ENCODE measurements at places on chromosomes 1 and 21.

- peak; percentile 95 for DNase-seq
Observed at GRCh38 chr1:185439727-185440415, 122.8 kb upstream of the IVNS1ABP start.

GRCh38 chr1:204262506-204263253 is 48.9 kb upstream of the GOLT1A start:
- no peak for DNase-seq

DNA sequence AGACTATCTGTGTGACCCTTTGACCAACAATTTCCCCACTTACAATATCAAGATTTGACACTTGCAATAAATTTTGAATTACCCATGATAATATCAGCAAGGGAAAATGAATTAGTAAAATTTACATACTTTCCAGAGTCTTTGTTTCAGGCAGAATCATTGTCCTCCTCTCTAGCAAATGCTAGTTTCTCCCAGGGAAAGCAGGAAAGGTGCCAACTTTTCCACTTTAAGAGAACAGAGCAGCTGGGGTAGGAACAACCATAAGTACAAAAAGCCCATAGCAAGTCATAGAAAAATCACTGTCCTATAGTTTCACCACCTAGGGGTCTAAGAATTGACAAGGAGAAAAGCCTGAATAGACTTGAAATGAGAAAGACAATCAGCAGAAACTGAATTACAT is 67.1 kb upstream of the GUCA2B start:
- DNase-seq, result no peak

GRCh38 chr1:152459596-152460528 is 45.8 kb upstream of the CRNN start:
- peak; percentile 85 for DNase-seq

DNA sequence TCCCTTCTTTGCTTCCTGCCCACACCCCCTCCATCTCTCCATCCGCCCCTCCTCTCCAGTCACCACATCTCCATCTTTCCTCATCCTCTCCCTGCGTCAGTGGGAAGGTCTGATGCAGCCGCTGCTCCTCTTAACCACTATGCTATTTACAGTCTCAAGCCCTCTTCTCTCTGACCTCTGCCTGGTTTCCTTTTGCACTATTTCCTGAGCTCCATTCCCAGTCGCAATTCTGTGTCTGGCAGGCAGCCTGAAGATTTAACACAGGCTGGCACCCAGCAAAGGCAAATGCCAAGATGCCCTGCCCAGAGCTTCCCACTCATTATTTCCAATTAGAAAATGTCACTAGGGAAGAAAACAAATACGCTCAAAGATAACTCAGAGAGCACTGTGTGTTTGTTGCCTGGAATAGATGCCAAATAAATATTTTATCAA is 89.6 kb upstream of the LPGAT1 start:
- DNase-seq, result peak; percentile 63

GRCh38 chr1:18332576-18332975 is 148.2 kb upstream of the KLHDC7A start:
- no peak for DNase-seq

- no peak for DNase-seq
Observed at GRCh38 chr1:206415942-206416341, 54.3 kb upstream of the IKBKE start.

GRCh38 chr1:172324086-172324485 is 96.4 kb upstream of the C1orf105 start:
- no peak for DNase-seq

DNA sequence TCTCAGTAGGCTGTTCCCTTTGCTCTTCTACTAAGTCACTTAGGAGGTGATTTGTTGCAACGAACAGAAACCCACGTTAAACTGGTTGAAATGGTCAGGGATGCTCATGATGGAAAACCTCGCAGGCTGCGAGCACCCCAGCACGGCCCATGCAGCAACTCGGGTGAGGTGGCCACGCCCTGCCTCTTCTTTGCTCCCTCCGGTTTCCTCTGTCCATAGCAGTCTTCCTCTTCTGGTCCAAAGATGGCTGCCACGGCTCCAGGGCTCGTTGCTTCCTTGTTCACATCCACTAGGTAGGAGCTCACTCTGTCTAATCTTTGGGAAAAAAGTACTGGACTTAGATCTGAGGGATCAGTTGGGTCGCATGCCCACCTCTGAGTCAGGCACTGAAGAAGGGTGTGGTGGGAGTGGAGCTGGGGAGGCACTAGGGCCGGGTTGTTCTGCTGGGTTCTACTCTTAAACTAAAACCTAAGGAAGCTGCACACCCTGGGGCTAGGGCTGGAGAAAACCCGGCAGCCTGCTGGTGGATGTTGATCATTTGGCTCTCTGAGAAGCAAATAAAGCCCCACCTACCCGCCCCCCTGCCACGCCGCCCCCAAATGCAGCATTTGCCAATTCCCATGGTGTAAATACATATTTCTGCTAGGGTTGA is 31.0 kb downstream of the KAZN start:
- DNase-seq, result no peak

- DNase-seq, result no peak
Observed at GRCh38 chr21:15506086-15506485, 223.7 kb upstream of the USP25 start.

DNA sequence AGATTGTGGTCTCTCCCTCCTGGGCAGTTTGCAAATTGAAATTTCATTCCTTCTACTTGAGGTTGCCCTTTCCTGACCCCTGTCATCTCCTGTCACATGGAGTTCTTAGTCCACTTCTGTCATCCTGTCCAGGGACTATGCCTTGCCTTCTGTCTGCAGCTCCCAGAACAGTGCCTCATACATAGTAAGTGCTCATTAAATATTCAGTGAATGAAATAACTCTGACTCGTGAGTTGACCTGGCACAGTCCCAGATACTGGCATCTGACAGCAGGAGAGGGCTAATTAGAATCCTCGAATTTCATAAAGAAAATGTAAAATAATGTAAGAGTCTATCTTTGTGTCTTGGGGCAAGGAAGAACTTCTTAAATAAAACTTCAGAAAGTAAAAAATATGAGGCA is 50.8 kb downstream of the CNIH3 start:
- DNase-seq, result no peak

DNA sequence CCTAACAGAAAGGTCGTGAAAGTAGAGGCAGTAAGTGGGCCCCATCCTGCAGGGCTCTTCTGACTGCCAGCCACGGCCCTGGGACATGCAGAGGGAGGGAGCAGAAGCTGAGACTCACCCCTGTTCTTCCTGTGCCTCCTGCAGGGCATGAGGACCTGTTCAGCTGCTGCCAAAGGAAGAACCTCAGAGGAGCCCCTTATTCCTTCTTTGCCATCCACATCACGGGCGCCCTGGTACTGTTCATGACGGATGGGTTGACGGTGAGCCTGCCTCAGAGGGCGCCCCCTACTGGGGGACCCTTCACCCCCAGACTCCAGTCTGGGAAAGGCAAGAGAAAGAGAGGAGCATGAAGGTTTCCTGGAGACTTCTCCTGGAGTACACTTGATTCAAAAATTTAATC is 47.1 kb downstream of the ELK4 start:
- DNase-seq, result no peak

DNA sequence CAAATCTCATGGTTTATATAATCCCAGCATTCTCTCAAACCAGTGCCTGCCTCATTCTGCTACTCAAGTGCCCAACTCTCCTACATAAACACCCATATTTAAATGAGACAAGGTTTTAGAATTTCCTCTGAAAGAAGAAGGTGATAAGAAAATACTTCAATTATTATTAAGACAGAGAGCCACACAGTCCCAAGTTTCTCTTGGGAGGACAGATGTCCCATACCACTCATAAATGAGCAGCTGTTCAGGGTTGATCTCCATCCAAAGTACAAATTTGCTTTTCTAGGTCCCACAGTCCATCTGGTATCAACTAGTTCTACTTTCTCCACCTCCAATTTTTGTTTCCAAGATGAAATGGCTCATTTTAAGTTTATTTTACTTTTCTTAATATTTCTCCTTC is 11.3 kb downstream of the DCAF8 start:
- DNase-seq, result no peak

DNA sequence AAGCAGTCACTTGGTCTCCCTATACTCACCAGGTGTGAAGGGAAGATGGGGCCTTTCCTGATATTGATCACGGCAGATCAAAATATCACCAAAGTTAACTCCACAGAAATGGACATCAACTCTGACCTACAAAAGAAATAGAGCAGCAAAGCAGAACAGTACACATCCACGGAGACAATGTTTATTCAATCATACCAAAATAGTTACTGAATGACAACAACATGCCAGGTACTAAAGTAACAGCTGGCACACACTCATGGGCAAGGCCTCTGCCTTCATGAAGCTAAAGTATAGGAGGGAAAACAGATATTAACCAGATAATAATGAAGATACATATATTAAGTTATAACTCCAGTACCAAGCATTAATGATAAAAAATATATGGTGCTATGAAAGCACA is 59.2 kb upstream of the RASAL2 start:
- DNase-seq, result no peak

GRCh38 chr1:230191079-230191804 is 124.2 kb downstream of the GALNT2 start:
- no peak for DNase-seq

- DNase-seq, result no peak
Observed at GRCh38 chr1:61420909-61421835, 303.8 kb downstream of the TM2D1 start.

GRCh38 chr1:9135073-9135836 is 6.4 kb upstream of the GPR157 start:
- DNase-seq, result no peak
